ENCODE measurements at places on chromosomes 7 and 10.

DNA sequence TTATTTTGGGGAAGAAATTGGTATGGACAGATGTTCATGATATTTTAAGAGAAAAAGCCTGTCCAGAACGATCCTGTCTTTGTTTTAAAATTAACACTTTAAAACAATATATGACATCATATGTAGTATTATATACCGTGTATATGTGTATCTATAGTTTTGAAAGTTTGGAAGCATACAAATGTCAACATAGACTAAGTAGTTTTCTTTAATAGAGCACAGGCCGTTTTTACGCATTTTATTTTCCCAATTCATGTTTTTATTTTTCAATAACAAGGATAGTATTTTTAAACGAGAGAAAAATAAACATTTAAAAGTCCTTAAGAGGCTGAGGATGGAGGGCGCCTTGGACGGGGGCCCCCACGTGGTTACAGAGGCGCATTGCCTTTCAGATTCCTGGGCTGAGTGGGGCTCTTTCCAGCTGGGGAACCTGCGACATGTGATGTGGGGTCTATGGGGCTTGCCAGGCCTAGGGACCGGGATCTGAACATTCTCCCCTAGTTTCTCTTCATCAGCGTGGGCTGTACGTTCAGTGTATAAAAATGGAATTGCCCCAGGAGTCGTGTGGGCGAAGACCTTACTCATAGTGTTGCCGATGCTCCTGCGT is 127.8 kb upstream of the ZNF746 start:
- peak; percentile 72 for DNase-seq

GRCh38 chr7:130935564-130936157 is 201.7 kb upstream of the KLF14 start:
- DNase-seq, result no peak

GRCh38 chr7:88401009-88401623 is 94.4 kb upstream of the STEAP4 start:
- DNase-seq, result no peak

GRCh38 chr7:113519472-113519871 is 399.3 kb downstream of the PPP1R3A start:
- no peak for DNase-seq

DNA sequence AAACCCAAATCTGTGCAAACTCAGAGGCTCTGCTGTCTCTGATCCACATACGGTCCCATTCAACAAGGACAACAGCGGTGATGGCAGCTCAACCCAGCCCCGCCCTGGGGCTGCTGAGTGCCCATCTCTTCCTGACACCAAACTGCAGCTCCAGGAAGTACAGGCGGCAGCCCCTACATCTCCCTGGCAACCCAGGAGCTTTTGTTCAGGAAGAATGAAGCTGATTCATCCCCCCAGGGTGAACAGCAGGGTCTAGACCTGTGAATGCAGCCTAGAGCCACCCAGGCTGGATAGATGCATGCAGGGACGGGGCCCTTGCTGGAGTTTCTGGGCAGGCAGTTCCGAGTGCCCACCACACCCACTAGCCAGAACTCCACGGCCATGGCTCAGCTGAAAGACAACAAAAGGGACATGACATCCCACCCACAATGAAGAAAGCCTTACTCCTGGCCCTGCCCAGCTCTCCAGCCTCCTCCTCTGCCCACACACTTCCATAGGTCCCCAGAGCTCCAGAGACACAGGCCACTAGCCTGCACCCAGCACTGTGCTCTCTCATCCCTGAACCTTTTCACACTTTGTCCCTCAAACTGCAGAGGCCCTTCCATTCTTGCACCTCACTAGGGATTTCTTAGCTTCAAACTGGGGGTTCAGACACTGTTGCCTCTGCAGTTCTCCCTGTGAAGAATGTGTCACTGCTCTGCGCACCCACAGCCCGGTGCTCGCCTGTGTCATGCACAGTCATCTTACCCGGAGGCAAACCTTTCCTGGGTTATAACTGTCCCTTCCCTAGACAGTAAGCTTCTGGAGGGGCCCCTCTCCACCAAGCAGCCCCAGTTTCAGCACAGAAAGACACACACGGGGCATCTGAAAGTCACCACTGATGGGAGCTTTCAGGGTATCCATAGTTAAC is 99.1 kb downstream of the GRID1 start:
- no peak for DNase-seq

DNA sequence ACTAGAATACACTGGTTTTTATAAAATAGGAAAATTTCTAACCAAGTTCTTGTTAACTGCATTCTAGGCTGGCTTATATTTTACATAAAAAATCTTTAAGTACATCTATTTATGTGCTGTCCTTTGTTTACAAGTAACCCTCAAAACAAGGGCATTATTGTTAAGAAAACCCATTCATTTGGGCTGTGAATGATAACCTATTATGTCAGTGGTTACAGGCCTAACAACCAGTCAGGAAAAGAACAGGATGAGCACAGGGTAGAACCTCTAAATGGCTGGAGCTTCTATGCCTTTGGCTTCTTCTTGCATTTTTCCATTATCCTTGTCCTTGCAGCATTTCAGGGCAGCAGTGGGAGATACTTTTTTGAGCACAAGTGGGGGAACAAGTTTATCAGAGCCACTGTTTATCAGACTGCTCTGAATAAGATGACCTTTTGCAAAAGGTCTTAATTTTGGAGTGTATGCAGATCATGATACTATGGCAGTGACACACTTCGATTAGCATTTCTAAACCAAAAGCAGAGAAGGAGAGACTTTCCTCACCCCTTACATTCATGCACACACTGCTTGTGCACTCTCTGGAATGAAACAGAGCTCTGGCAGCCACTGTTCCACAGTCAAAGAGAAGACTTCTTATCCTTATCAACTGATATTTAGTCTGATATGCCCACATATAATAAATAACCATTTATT is 10.9 kb downstream of the GPR37 start:
- no peak for DNase-seq

DNA sequence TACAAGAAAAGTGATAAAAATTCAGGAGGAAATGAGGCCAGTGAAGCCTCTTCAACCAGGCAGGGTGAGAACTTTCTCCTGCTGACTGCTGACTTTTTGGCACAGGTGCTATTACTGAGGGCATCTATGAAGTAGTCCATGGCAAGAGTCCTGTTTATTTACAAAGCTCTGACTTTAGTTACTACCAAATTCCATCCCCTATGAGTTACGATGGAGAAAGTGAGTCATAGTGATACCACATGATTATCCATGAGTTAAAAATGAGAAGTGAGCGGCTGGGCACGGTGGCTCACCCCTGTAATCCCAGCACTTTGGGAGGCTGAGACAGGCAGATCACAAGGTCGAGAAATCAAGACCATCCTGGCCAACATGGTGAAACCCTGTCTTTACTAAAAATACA is 19.9 kb downstream of the CCDC3 start:
- peak; percentile 60 for DNase-seq

DNA sequence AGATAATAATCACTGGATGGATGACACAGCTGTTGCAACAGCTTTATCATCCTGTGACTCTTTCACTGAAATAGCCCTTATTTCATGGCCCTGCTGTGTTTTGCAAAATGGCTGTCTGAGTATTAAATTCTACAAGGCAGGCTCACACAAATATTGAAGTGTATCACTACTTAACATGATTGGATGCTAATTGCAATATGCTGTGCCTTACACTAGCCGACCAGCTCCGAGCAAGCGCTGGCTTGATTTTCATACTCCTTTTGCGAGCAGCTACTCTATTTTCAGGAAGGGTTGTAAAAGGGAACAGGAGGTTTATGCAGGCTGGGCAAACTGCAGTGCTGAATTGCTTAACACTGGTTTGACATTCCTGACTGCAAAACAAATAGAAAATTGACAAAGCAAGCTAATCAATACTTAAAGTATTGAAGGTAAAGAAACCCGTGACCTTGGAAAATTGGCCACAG is 121.6 kb downstream of the CACNB2 start:
- DNase-seq, result no peak

DNA sequence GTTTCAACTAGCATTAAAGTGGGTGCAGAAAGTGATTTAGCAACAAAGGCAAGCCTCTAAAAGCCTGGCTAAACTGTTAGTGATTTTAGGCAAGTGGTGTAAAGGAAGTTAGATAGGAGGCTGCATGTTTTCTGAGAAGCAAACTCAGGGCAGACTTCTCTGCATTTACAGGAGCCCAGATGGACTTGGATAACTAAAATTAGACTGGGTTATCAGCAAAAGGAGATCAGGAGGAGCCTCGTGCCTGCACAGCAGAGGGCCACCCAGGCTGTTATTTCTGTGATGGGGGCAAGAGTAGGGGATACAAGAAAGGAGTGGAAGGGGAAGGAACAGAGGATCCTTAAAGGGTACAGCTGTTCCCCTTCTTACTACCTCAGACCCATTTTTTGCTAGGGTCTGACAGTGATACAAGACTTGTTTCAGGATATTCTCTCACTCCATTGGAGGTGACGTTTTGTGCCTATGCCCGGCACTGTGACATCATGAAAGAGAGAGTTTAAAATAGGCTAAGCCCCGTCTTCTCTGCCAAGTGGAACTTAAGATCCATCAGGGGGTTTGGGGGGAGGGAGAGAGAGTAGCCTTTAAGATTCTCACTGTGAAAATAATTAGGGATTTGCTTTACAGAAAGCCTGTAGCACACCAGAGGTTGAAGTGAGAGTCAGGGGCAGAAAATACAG is 49.6 kb upstream of the PDCD4 start:
- no peak for DNase-seq

- no peak for DNase-seq
Measured at GRCh38 chr10:102714621-102715455, at the start of gene SFXN2. Gene SFXN2, plus strand, starts transcription at chr10:102714636. Its CDS starts 12,001 bp downstream, at chr10:102726637.

GRCh38 chr7:22723181-22723601 is 3.8 kb upstream of the IL6 start:
- no peak for DNase-seq

GRCh38 chr7:70703785-70704184 is 428.2 kb upstream of the GALNT17 start:
- DNase-seq, result no peak

- no peak for DNase-seq
Measured at GRCh38 chr10:83375274-83375673, 764.0 kb upstream of the GHITM start.

DNA sequence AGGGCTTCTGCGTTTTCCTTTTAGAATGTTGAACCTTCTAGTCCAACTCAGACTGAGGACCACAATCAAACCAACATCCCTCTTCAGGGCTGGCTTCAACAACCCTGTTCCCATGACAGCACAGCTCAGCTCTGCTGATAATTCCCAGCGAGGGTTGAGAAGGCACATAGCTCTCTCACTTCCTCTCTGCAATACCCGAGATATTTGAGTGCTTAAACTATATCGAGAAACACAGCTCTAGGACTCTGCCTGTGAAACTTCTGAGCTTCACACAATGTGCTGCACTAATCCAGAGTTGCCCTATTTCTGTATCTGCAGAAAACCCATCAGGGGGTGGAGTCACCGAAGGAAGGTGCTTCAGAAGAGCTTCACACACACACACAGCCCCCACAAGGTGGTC is 1.6 kb upstream of the ADARB2 start:
- DNase-seq, result no peak

- DNase-seq, result peak; percentile 59
Measured at GRCh38 chr7:12139416-12139815, 71.7 kb upstream of the TMEM106B start.
